IMR-90 (cell line): ENCODE measurements at places on chromosomes 7 and 10. TPM values are rescaled to one million over a fixed set of nuclear protein-coding genes. Genes with fewer than 3 reads are reported as not detected.
A peak's percentile ranks its signal among the peaks of the same experiment; 100 is the strongest.

DNA sequence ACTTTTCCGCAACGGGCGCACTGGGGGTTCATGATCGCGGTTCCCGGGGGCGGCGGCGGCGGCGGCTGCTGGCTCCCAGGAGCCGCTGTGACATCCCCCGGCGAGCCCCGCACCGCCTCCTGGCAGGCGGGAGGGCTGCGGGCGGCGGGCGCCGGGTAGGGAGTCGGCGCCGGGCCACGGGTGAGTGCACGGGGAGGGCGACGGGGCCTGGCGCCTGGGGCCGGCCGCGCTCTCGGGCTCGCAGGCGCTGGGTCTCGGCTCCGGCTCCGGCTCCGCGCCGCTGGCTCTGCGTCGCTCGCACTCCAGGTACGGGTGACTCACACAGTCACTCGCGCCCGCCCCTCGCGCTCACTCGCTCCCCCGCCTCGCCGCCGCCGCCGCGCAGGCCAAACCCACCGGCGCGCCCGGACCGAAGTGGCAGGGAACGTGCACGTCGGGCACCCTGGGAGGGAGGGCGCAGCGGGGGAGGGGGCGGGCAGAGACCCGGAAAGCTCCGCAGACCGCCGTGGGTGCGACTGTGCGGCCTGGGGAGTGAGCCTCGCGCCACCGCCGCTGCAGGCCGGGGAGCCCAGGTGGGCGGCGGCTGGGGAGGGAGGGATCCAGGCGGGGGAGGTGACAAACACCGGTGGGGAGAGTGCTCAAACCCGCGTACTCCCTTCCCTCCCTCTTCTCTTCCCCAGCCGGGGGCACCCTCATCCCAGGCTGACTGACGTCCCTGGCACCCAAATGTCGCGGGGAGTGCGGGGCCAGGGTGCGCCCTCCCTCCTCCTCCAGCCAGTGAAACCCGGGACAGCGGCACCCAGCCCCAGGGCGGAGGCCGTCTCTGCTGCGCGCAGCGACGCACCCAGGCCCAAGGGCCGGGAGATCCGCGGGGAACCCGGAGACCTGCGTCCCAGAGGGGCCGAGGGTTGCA lies 276.9 kb upstream of the NEBL start:
- no peak for DNase-seq
- peak overlapping the region; percentile 28; the same call in 1 of the 2 replicates for H3K4me3 ChIP-seq
- no peak overlapping the region for H3K27ac ChIP-seq
- no peaks in the 10 kb centered on the region for H3K36me3 ChIP-seq
- no peaks in the 10 kb centered on the region for H3K4me1 ChIP-seq

GRCh38 chr7:2777898-2778535 lies 66.1 kb downstream of the GNA12 start:
- DNase-seq: no peak
- peaks cover 1% of the 10 kb centered on the region; the same call in 1 of the 2 replicates for H3K4me1 ChIP-seq
- H3K36me3 ChIP-seq: peaks cover 16% of the 10 kb centered on the region
- no peak overlapping the region for H3K4me3 ChIP-seq
- H3K27me3 ChIP-seq: no peaks in the 10 kb centered on the region

The WNT16 gene
- 1.1 and 1.7 TPM in 2 replicates for total RNA-seq

GRCh38 chr7:71553306-71553705 lies 421.4 kb downstream of the GALNT17 start:
- no peaks in the 10 kb centered on the region for H3K27me3 ChIP-seq
- no peak overlapping the region for H3K27ac ChIP-seq
- DNase-seq: no peak
- H3K4me3 ChIP-seq: no peak overlapping the region
- H3K36me3 ChIP-seq: no peaks in the 10 kb centered on the region

DNA sequence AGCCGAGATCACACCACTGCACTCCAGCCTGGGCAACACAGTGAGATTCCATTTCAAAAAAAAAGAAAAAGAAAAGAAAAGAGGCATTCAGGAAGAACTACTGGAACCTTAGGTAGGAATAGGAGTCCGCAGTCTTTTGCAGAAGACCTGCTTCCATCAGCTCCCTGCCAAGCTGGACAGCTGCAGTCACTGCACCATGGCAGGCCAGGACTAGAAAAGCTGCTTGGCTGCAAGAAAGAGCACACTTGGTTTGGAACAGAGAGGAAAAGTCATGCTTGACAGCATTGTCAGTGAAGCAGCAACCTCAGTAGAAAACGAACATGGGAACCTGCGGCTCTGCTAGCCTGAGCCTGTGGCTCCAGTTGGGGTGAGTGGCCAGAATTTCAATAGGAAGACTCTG lies 104.3 kb downstream of the MARCHF5 start:
- no peaks in the 10 kb centered on the region for H3K36me3 ChIP-seq
- no peak overlapping the region for H3K27ac ChIP-seq
- no peak for DNase-seq
- H3K4me3 ChIP-seq: no peak overlapping the region

- no peak overlapping the region for H3K27ac ChIP-seq
- H3K36me3 ChIP-seq: no peaks in the 10 kb centered on the region
- no peak overlapping the region for H3K4me3 ChIP-seq
- DNase-seq: no peak
- H3K4me1 ChIP-seq: no peaks in the 10 kb centered on the region
Observed at GRCh38 chr10:33573606-33574005, 239.1 kb upstream of the NRP1 start.

DNA sequence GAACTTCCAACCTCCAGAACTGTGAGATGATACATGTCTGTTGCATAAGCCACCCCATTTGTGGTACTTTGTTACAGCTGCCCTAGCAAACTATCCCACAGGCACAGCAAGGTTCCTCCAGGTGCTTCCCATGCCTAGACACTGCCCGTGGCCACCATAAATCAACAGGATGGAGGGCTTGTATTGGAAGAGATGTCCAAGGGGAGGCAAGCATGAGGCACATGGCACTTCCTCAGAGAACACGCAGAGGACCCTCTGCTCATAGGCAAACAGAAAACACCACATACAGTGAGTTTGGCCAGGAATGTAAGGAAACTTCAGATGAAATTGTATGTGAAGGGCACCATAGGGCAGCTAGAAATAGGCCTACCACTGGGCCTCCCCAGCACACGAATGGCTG lies 291.1 kb downstream of the GRID1 start:
- H3K4me3 ChIP-seq: no peak overlapping the region
- no peak overlapping the region for H3K27ac ChIP-seq
- no peak for DNase-seq
- H3K4me1 ChIP-seq: no peaks in the 10 kb centered on the region

The NEUROG3 gene
- total RNA-seq: not detected in 2 replicates

The SAMD9 gene
- total RNA-seq: 9.5 and 15.6 TPM in 2 replicates

The MMRN2 gene
- total RNA-seq: 0.56 and 1.8 TPM in 2 replicates

DNA sequence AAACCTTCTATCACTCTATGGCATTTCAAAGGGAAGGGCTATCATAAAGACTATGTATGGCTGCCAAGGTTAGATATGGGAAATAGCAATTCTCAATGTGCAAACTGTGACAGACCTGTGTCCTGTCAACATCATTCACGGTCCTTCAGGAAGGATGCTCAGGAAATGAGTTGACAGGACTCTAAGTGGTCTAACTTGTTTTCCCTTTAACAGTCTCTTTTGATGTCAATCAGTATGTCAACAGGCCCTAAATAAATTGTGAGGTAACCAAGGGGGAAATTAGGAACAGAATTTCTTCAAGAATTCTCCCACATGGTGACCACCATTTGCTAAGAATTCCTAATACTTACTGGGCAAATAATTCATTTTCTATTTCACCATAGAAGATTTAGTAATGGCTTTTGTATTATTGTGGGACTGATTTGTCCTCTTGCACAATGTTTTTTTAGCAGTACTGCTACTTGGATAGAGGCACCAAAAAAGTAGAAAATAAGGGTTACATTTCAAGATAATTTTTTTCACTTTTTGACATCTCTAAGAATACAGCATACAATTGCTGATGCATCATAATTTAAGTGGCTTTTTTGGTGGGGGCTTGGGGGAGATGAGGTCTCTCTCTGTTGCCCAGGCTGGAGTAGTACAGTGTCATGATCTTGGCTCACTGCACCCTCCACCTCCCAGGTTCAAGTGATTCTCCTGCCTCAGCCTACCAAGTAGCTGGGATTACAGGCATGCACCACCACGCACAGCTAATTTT lies 275.8 kb downstream of the CACNA2D1 start:
- no peak overlapping the region for H3K4me3 ChIP-seq
- H3K27me3 ChIP-seq: no peaks in the 10 kb centered on the region
- H3K4me1 ChIP-seq: peaks cover under 1% of the 10 kb centered on the region; the same call in 1 of the 2 replicates
- DNase-seq: no peak

The CRHR2 gene
- not detected in 2 replicates for total RNA-seq

DNA sequence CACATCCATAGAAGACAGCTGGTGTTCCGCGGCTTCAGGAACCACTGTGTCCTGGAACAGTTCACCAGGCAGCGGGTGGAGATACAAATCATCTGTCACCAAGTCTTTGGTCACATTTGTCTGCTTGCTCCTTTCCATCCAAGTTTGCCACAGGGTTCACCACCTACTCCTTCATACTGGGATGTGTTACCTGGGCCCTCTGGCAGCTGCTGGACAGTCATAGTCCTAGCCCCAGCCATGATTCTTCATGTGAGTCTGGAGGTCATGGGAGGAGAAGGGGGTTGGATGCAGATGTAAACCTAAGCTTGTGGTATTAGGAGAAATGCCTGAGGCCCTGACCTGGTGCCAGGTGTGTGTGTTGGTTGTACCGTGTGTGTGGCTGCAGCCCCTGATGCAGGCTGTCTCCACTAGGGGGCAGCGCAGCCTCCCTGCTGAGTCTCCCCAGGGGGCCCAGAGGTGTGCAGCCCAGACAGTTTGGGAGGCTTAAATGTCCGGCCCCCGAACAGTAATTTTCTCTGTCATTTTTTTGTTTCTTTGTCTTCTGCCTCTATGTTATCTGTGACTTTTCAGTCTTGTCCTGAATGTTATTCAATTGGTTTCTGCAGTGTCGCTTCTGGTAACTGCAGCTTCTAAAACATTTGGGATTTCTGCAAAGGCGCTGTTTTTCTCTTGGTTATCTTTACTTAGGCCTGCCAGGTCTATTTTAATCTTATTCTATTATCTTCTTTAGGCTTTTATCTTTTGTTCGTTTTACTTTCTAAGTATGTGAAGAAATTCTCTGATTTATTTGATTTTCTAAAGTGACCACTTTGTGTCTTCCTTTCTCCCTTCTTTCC lies 14.8 kb downstream of the NPS start:
- no peaks in the 10 kb centered on the region for H3K27me3 ChIP-seq
- H3K27ac ChIP-seq: no peak overlapping the region
- no peak for DNase-seq
- H3K4me3 ChIP-seq: no peak overlapping the region
- H3K4me1 ChIP-seq: no peaks in the 10 kb centered on the region

DNA sequence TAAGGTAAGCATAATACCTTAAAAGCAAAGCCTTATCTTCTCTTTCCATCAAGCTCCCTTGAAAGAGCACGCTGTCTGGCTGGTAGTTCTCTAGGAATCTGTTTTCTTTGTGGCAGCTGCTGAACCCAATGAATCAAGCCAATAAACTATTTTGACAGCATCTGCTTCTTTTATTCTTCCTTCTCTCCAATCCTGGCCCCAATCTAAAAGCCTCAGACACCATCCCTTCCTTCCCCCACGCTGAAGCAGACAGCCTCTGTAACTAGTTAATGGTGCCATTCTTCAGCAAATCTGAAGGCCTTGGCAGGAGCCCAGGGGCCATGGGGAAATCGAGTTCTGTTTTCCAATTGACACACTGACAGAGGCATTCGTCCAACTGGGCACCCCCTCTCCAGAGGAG lies 186.6 kb upstream of the LYZL1 start:
- H3K27me3 ChIP-seq: peaks cover 13% of the 10 kb centered on the region
- H3K4me3 ChIP-seq: no peak overlapping the region
- H3K27ac ChIP-seq: no peak overlapping the region
- H3K36me3 ChIP-seq: no peaks in the 10 kb centered on the region
- peaks cover 13% of the 10 kb centered on the region for H3K4me1 ChIP-seq

The CLRN3 gene
- not detected in 2 replicates for total RNA-seq

- peaks cover 5% of the 10 kb centered on the region for H3K4me1 ChIP-seq
- H3K27me3 ChIP-seq: no peaks in the 10 kb centered on the region
- H3K4me3 ChIP-seq: peak overlapping the region; percentile 89
- H3K36me3 ChIP-seq: peaks cover 12% of the 10 kb centered on the region
- H3K27ac ChIP-seq: peak overlapping the region; percentile 92
Observed at GRCh38 chr7:10939237-10939910, 34.3 kb upstream of the PHF14 start.

DNA sequence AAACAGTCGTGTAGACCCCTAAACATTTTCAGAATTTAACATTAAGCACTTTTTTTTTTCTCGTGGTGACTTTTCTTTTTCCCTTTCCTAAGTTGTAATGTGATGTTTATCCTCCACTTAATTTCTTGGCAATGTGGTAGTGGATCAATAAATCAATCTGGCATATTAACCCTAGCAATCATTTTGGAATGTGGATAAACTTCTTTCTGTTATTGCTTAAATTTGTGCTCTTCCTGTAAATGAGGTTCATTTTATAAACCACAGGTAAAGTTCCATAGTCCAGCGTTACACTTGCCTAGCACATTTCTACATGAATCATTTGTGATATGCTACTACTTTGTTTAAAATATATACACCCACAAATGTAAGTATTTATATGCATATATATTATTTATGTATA lies 247.4 kb upstream of the ETV1 start:
- no peaks in the 10 kb centered on the region for H3K36me3 ChIP-seq
- no peak overlapping the region for H3K4me3 ChIP-seq
- H3K4me1 ChIP-seq: peaks cover 2% of the 10 kb centered on the region; the same call in 1 of the 2 replicates
- H3K27me3 ChIP-seq: no peaks in the 10 kb centered on the region
- no peak for DNase-seq

DNA sequence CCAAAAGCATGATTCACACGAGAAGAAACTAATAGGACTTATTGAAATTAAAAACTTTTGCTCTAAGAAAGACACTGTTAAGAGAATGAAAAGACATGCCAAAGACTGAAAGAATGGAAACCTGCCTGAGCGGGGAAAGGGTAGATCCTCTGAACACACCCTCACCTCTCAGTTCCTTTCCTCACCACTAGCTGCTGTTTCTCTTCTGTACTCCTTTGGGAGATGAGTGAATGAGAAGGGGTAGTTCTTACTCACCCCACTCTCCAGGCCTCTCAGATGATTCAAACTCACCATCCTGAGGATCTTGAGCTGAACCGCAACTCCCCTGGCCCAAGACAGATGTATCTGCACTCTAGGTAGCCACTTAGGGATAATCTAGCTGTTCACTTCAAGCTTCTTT lies 41.9 kb downstream of the IQUB start:
- no peaks in the 10 kb centered on the region for H3K4me1 ChIP-seq
- no peak overlapping the region for H3K4me3 ChIP-seq
- DNase-seq: no peak

DNA sequence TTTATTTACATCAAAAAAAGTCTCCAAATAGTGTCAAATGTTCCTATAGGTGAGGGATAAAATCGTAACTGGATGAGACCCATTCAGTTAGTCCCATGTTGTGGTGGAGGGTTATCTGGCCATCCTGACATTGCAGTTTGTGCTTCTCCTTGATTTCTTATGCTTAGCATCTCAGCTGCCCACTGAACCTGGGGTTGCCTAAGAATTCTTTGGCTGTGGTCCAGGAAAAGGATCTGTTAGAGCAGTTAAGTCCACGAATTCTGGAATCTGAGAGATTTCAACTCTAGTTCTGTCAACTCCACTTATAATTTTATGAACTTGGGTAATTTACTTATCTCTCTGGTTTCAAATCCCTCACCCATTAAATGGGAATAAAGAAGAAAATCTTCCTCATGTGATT lies 1673.4 kb downstream of the REEP3 start:
- H3K4me1 ChIP-seq: no peaks in the 10 kb centered on the region
- no peak overlapping the region for H3K4me3 ChIP-seq
- H3K27ac ChIP-seq: no peak overlapping the region
- H3K36me3 ChIP-seq: no peaks in the 10 kb centered on the region

The ASIC3 gene
- total RNA-seq: not detected in 2 replicates

The CEP55 gene
- total RNA-seq: 23.5 and 30.8 TPM in 2 replicates
